ENCODE measurements at places on chromosomes 4 and X. TPM values are rescaled to one million over a fixed set of nuclear protein-coding genes. Genes with fewer than 3 reads are reported as not detected.

GRCh38 chr4:48190839-48191238 lies 56.8 kb upstream of the TXK start:
- no peak for DNase-seq

- DNase-seq: no peak
These were observed 15.7 kb downstream of the STBD1 start for GRCh38 chr4:76322236-76322635.

- no peak for DNase-seq
These were observed 41.6 kb upstream of the SLC25A4 start for GRCh38 chr4:185101354-185101890.

DNA sequence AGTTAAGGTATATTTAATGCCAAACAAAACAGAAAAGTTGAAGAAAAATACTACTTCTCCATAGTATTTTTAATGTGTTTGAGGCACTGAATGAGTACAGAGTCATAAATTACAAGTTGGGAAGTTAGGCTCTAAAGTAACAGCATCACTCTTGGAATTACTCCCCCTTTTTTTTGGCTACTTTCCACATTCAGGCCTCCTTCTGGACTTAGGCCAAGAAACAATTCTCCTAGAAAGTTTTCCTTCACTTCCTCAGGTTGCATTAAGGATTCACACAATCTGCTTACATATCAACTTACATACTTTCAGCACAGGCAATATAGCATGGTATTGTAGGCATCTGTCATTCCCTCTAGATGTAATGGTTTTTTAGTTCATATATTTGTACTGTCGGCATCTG lies 52.1 kb downstream of the TMEM165 start:
- DNase-seq: peak; percentile 45

Gene PPA2
- total RNA-seq: 124 TPM

Gene SUV39H1
- 2.8 TPM for total RNA-seq

Gene MSN
- 76.3 TPM for total RNA-seq
